ENCODE measurements at places on chromosomes 1 and 21. TPM values are rescaled to one million over a fixed set of nuclear protein-coding genes. Genes with fewer than 3 reads are reported as not detected.

The LINGO4 gene
- total RNA-seq, result under 0.01 TPM

DNA sequence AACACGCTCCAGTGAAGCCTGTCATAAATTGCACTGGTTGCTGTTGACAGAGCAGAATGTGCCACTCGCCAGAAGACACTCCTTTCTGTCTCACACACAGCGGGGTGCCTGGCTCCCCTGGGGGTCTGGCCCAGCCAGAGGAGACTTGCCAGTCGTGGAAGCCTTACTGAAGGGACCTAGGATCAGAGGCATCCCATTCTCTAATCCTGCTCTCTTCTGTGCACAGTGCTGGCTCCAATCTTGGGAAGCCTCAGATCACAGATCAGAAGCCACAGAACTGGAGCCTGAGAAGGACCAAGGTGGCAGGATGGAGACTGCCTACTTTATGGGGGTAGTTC lies 1.4 kb downstream of the SLC9A1 start:
- DNase-seq, result no peak

GRCh38 chr21:45250914-45251634 lies 36.6 kb downstream of the POFUT2 start:
- DNase-seq, result no peak

GRCh38 chr1:12617511-12617900 lies 504 bp downstream of the DHRS3 start:
- peak; percentile 53 for DNase-seq

DNA sequence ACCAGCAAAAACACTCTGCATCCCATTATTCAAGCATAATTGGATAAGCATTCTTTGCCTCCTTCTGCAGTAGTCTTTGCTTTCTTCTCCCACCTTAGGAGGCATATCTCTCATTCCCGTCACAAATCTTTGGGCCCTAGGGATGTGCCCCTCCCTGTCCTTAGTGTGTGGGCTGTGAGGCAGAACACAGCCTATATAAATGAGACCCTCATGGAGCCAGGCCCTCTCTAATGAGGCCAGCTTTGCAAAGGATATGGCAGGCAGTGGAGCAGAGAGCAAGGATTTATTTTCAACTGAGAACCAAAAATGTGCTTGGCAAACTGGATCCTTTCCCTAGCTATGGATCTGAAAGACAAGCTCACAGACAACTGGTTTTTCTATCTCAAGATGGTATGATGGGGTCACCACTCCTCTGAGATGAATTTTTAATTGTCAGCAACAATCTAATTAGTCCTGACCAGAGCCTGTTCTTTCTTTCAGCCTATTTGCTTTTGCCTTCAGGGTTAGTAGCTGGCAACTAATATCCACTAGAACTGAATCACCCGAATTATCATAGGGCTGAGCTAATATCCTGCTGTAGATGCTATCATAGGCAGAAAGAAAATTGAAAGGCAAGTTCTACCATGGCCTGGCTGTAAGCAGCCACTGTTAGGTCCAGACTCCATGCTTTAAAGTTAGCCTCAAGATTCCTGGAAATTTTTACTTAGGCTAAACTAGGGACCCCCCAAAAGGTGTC lies 134.2 kb downstream of the SYT2 start:
- DNase-seq, result no peak

- no peak for DNase-seq
Measured at GRCh38 chr1:93490357-93490756, 42.4 kb downstream of the FNBP1L start.

- DNase-seq, result no peak
Measured at GRCh38 chr1:110636149-110636935, 30.2 kb upstream of the KCNA2 start.

DNA sequence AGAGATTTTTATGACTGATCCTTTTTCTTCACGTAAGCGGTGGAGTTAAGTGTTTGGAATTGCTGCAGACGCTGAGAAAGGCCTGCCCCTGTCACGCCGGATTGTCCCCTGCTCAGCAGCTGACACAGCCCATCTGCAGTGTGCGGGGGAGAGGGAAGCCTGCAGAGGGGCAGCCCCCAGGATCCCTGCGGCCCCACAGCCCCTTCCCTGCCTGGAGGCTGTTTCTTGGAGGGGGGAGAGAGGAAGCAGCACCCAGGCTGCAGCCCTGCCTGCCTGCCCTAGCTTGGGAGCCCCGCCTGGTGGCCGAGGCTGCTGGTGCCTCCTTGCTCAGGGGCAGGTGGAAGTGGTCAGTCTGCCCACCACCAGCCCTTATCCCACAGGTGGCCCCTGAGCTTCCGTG lies 50.7 kb downstream of the PRDM16 start:
- DNase-seq, result no peak

GRCh38 chr21:45354970-45355369 lies 50.0 kb upstream of the COL18A1 start:
- DNase-seq, result no peak

DNA sequence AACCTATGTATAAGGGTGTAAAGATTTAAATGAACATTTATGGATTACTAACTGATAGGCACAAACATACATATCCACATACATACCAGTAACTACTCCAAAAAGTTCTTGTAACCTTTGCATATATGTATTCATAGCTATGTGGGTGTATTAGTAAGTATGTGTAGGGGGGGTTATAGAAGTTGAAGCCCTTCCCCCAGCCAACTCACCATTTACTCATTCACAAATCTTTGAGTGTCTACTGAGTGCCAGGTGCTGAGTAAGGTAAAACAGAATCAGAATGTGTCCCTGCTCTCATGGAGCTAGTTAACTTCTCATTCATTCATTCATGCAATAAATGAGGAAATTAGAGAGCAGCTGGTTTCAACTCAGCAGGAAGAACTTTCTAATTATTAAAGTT lies 1.3 kb downstream of the C1orf146 start:
- no peak for DNase-seq

DNA sequence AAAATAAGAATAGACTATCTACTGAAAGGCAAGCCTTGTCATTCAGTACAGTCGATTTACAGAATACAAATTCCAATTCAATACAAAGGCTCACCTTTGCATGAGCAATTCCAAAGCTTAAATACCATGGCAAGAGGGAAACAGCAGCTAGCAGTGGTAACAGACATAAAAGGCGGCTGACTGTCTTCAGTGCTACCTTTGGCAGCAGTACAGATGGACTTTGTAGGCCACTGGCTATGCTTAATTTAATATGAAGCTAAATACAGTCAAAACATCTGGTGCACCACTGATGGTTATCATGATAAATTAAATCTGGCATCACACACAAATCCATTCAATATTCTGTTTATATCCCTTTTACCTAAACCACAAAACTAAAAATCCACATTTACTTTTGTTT lies 62.4 kb downstream of the RERE start:
- no peak for DNase-seq

- DNase-seq, result no peak
Measured at GRCh38 chr1:218514689-218515088, 169.6 kb downstream of the TGFB2 start.

DNA sequence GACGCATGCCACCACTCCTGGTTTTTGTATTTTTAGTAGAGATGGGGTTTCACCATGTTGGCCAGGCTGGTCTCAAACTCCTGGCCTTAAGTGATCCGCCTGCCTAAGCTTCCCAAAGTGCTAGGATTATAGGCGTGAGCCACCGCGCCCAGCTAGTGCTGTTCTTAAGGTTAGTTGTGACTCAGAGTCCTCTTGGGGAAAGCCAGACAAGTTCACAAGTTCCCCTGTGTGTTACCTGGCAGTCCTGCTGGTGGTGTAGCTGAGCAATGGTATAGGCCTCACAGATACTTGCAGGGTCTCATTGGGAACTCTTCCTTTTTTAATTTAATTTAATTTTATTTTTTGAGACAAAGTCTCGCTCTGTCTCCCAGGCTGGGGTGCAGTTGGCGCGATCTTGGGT lies 10.6 kb downstream of the CFAP126 start:
- DNase-seq, result no peak

GRCh38 chr1:55329091-55329490 lies 113.9 kb upstream of the USP24 start:
- no peak for DNase-seq

DNA sequence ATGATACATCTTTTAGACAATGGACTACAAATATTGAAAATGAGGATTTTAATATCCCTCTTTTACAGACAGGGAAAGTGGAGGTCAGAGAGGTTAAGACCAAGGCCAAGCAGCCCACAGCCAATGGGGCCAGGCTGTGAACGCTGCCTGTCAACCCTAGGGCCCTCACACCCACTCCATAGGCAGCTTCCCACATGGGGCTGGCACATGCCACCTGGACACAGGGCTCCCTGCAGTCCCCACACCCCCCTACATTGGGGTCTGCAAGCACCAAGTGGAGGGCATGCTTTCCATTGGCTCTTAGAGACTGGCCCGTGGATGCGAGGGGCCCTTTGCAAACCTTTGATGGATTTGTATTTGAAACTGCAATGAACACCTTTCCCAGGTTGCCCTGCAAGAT lies 348.5 kb upstream of the VAMP3 start:
- no peak for DNase-seq

GRCh38 chr1:19643602-19644394 lies at the start of gene NBL1:
NBL1 (plus strand) TSS chr1:19644311; CDS start chr1:19655031, 10,720 bp downstream.
- DNase-seq, result no peak

- no peak for DNase-seq
Measured at GRCh38 chr1:157641177-157641576, 43.3 kb upstream of the FCRL4 start.

The LYPD8 gene
- total RNA-seq, result 0.54 TPM

The FDPS gene
- 85.4 TPM for total RNA-seq

- DNase-seq, result no peak
Measured at GRCh38 chr21:41769111-41769510, 2.3 kb upstream of the RIPK4 start.

GRCh38 chr1:20443703-20444586 lies 42.1 kb downstream of the CAMK2N1 start:
- no peak for DNase-seq

The SDC3 gene
- under 0.01 TPM for total RNA-seq

GRCh38 chr1:64031236-64031635 lies 172.2 kb upstream of the UBE2U start:
- DNase-seq, result no peak

- no peak for DNase-seq
Measured at GRCh38 chr1:16921391-16922185, at the start of gene CROCC. CROCC (plus strand) TSS chr1:16921931; CDS start chr1:16922019, 88 bp downstream.

GRCh38 chr1:160206421-160207117 lies 1.4 kb downstream of the PEA15 start:
- no peak for DNase-seq

GRCh38 chr1:115296981-115297380 lies 41.1 kb downstream of the NGF start:
- DNase-seq, result no peak

The G0S2 gene
- 5.1 TPM for total RNA-seq

DNA sequence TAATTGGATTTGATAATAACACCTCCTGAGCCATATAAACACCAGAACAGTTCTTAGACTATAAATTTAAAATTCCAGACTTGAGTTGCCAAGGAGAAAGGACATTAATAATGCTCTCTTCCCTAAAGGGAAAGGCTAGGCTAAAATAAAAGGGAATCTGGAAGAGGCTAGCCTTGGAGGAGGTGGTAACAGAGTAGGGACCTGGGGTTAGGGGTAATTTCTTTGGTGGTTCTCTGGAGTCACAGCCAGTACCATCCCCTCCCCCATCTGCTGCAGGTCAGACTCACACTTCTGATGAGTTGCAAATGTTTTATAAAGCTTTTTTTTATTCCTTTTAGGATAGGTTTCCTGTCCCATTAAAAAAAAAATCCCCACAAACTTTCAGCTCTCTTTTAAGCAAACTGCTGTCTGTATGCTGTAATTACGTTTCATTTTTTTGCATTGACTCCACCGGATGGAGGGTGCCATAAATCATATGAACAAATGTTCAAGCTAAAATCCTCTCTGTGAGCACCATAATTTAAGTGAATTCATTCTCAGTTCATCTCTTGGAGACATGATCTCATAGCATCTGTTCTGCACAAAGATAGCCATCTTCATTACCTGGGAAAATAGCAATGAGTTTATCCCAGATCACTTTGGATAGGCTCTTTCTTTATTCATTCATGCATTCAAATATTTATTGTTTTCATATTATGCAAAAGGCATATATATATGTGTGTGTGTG lies 379.6 kb downstream of the TTLL7 start:
- DNase-seq, result peak; percentile 5

GRCh38 chr1:200184196-200184595 lies 156.7 kb downstream of the NR5A2 start:
- DNase-seq, result no peak

GRCh38 chr1:64675718-64676345 lies 69.0 kb upstream of the RAVER2 start:
- no peak for DNase-seq

DNA sequence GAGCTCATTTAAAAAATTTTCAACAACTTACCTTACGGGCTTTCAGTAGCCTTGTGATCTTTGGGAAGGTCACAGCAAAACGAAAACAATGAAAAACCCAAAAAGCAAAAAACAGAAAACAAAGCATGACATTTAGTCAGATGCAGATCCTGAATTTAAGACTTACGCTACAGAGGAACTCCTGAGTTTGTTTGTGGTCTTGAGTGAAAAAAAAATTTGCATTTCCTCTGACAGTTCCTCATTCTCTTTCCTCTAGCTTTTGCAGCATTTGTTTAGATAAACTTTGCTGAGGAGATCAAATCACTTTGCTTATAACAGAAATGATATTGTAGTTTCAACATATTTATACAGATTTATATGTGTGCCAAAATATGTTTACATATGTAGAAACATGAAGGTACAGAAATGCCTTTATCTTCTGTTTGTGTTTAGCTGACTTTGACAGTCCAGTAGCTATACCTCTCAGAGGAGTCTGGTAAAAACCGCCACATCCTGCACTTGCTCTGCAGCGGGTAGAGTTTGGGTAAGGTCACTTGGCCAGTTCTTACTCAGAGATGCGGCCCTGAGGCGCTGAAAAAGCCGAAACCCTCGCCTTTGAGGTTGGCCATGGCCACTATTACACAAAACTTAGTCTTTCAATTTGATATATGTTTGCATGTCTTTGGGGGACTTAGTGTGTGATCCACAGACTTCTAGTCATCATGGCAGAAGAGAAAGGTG lies 142.5 kb downstream of the TNR start:
- DNase-seq, result peak; percentile 17

The MYOM3 gene
- not detected for total RNA-seq

DNA sequence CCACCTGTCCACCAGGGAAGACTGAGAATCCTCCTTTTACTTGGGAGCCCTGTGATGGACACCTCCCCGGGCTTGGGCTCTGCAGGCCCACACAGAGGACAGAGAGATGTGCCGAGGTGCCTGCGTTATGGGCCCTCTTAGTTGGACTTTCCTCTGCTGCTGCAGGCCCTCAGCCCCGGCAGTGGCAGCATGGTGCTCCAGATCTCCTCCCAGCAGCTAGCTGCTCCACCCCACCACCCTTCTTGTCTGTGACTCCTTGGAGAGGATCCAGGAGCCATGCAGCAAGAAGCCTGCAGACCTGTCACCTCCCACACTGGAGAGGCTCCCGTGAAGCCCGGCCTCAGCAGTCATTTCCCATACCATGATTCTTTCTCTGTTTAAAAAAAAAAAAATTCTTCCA lies 27.4 kb downstream of the PHGDH start:
- DNase-seq, result no peak

The MYOCOS gene
- total RNA-seq, result under 0.01 TPM

The AMPD1 gene
- total RNA-seq, result not detected

Measured in hematopoietic multipotent progenitor cell (in vitro differentiated cells).